ENCODE measurements at places on chromosomes 7 and 10.

GRCh38 chr7:137834552-137834951 lies 12.2 kb downstream of the DGKI start:
- no peak for DNase-seq

DNA sequence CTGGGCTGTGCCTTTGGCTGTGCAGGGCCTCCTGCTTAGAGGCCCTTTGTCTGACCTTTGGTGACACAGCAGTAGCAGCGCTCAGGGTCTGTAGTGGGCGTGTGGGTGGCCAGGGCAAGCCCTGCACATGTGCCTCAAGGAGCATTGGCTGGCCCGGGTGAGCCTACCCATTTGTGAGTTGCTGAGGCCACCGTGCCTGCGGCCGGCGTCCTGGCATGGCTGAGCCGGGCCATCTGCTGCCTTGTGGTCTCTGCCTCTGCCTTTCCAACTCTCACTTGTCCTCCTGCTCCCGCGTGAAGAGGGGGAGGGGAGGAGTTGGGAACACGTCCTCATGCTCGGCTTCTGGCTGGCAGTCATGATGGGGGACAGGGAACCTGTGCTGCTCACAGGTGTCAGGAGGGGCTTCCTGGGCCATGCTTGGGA lies 9.2 kb upstream of the ORAI2 start:
- DNase-seq: no peak

GRCh38 chr10:89566992-89567391 lies 31.6 kb upstream of the SLC16A12 start:
- DNase-seq: no peak

DNA sequence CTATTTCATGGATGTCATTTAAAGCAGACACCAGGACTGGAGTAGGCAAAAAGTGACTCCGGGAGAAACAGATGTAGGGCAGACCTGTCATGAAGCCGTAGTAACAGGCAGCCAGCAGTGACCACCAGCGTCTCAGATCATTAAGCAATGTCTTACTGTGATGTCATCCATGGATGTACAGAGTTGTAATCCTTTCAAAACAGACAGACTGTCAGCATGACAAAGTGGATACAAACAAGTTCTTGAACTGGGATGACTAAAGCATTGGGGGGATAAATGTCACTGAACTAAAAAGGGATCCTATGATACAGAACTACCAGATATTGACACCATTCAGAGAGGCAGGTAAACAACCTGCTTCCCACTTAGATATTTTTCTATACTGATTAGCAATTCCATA lies 675.5 kb downstream of the PARD3 start:
- peak; percentile 35 for DNase-seq

Data from bronchial epithelial cell (primary cell).